HS-27A (cell line): ENCODE measurements at places on chromosomes 13 and 19.

GRCh38 chr13:29522044-29522685, 73.3 kb downstream of the SLC7A1 start:
- DNase-seq: peak; percentile 68

DNA sequence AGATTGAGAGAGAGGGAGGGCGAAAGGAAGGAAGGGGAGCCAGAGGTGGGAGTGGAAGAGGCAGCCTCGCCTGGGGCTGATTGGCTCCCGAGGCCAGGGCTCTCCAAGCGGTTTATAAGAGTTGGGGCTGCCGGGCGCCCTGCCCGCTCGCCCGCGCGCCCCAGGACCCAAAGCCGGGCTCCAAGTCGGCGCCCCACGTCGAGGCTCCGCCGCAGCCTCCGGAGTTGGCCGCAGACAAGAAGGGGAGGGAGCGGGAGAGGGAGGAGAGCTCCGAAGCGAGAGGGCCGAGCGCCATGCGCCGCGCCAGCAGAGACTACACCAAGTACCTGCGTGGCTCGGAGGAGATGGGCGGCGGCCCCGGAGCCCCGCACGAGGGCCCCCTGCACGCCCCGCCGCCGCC, at the start of gene TNFSF11:
TNFSF11 (plus strand) TSS at position 142 of the 400 bp plus-strand sequence; CDS start at position 294, 152 bp downstream.
- no peak for DNase-seq

- DNase-seq: no peak
Observed at GRCh38 chr13:106383791-106384190, 151.7 kb downstream of the EFNB2 start.

DNA sequence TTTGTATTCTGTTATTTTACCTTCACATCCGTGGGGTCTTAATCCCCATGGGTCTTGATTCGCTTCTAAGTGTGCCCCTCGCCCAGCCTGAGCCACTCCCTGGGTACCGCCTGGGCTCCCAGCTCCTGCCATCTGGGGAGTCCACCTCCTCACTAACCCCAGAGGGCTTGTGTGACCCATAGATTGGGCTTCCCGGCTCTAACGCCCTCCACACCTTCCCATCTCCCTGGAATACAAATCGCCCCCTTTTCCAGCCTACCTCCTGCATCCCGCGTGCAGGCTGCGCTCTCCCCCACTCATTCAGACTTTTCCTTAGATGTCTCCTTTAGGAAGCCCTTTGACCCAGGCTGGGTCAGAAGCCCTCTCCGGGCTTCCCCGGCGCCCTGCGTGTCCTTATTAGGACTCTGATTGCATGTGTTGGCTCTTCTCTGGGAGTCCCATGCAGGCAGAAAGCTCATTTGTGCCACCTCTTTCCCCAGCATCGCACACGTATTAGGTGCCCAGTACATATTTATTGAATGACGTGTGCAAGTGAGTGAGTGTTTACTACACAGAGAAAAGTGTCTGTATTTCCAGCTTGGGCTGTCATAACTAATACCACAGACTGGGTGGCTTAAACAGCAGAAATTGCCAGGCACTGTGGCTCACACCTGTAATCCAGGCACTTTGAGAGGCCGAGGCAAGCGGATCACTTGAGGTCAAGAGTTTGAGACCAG, 757 bp downstream of the CCDC124 start:
- DNase-seq: no peak

- peak; percentile 22 for DNase-seq
Observed at GRCh38 chr13:41645331-41645730, 188.0 kb downstream of the RGCC start.

DNA sequence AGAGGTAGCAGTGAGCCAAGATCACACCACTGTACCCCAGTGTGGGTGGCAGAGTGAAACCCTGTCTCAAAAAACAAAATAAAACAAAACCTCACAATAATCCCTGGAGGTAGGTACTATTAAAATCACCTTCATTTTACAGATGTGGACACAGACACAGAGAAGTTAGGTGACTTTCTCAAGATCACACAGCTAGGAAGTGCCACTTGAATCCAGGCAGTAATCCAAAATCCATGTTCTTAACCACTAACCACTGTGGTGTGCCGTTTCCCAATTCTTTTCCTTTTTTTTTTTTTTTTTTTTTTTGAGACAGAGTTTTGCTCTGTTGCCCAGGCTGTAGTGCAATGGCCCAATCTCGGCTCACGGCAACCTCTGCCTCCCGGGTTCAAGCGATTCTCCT, 9.0 kb downstream of the PPP1R14A start:
- DNase-seq: no peak

- no peak for DNase-seq
Observed at GRCh38 chr19:48239582-48240141, 16.1 kb downstream of the CARD8 start.

GRCh38 chr19:1040476-1041271, 767 bp downstream of the ABCA7 start:
- DNase-seq: no peak

DNA sequence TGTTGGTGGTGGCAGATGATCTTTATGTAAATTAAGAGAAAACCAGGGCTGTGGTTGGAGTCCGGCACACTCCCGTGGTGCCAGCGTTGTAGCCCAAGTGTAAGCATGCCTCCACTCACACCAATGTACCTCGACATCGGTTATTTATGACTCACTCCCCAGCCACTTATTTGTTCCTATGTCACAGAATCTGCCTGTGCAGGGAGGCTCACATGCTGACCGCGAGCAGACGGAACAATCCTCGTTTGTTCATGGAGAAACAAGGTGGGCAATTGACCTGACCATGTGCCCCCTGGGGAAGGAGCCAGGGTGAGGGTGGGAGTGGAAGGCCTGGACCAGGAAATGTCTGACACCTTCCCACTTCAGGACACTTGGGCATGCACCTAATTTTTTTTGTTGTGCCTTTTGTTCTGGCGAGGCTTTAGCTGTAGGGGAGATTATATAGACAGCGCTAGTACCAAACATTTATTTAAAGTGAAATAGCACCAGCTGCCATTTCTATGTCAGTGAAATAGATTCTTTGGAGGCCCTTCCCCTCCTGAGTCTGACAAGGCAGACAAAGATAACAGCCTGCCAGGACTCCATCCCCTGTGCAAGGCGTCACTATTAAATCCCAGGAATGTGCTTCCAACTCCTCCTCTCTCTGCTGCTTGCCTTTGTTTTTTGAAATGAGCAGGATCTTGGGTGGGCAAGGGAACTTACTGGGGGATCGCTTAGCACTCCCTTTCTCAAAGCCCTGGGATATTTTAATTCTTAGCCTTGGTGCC, 394.2 kb downstream of the FGF9 start:
- no peak for DNase-seq

DNA sequence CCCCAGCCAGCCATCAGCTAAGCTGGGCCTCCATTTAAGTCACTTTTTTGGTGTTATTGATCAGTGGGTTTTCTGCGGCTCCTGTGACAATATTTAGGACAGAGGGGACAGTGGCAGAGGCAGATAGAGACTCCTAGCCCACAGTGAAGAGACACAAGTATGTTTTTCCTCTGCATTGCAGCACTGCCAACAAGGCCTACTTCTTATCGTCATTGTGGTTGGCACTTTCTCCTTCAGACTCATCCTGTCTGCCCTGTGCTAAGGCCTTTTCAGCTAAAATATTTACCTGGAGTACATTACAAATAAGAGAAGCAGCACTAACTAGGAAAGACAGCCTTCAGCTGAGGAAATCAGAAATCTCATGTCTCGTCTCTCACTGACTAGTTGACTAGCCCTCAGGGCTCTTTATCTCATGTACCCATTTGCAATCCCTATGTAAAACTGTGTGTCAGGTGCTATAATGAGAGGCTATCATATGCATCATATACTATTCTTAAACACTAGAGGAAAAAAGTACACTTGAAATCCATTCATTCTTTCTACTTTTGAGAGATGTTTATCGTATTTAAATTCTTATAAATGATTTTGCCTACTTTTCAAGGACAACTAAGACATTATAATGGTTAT, 62.2 kb downstream of the ZAR1L start:
- DNase-seq: no peak

GRCh38 chr13:103246581-103247200, 180.5 kb upstream of the SLC10A2 start:
- no peak for DNase-seq

GRCh38 chr19:5292453-5292821, 48.2 kb downstream of the PTPRS start:
- DNase-seq: no peak

- no peak for DNase-seq
Observed at GRCh38 chr13:112905990-112906641, 62.9 kb upstream of the MCF2L start.

DNA sequence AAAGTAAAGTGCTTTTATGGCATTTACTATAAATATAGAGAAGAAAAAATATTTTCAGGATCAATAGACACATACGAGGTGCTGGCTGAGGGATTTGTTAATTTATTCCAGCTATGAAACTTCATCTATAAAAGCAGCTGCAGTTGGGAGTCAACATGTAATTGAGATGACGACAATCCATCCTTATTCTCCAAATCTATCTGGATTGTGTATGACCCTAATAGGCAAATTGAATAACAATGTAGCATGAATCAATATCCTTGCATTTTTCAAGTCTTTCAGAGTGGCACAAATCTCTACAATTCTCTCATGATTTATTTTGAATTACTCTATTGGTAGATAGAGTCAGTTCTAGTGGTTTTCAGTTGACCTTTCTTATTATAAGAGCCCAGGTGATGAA, 1296.5 kb upstream of the SPRY2 start:
- DNase-seq: no peak

DNA sequence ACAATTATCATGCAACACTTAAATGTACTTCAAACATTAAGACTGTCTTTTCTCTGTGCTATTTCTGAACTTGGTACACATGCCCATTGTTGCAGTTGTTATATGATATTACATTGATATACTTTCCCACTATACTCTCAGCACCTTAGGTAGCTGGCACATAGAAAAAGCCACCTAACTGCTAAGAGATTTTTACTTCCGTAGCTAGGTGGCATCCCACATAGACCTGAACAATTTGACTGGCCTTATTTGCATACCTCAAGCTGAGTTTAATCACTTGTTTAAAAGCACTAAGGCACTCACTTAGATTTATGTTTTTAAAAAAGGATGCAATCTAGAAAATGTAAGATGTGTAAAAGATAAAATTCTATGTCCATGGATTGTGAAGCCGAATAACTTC, 194.2 kb downstream of the POU4F1 start:
- no peak for DNase-seq

- no peak for DNase-seq
Observed at GRCh38 chr13:75738841-75739240, 102.7 kb downstream of the LMO7 start.

DNA sequence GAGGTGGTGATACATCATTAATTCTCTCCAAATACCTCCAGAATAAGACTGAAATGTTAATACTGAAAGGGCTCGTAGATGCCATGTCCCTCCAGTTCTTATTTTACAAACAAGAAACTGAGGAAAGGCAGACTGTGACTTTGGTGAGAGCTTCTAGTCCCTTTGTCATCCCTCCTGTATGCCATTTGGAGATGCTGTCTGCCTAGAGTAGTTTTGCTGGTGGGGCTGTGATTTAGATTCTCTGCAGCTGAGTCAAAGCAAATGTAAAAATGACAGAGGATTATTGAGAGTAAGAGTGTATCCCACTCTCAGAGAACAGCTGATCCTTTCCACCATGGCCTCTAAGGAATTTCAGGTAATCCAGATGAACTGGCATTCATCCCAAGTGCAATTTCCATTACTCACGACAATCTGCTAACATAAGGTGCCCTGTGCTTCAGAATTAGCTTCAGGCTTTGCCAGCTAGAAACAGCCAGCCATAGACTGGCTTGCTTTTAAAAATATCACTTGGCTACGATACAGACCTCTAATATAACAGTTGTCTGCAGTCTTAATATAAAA, 16.8 kb downstream of the PABPC3 start:
- no peak for DNase-seq

- DNase-seq: peak; percentile 43
Observed at GRCh38 chr19:48424694-48425219, 21.0 kb upstream of the GRWD1 start.

- no peak for DNase-seq
Observed at GRCh38 chr13:44470638-44471562, 97.3 kb downstream of the SERP2 start.

DNA sequence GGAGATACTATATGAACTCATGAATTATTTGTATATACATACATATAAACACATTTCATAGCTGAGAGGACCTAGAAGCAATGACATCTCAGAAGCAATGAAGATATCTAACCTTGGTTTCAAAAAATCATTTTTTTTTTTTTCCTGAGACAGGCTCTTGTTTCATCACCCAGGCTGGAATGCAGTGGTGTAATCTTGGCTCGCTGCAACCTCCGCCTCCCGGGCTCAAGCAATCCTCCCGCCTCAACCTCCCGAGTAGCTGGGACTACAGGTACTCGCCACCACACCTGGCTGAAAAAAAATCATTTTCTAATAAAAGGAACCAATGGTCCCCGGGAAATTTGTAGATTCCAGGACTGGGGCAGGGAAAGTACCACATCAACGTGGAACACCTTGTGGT, 4.0 kb downstream of the ZNF565 start:
- no peak for DNase-seq

GRCh38 chr19:48683349-48683748, 10.5 kb upstream of the NTN5 start:
- DNase-seq: no peak

DNA sequence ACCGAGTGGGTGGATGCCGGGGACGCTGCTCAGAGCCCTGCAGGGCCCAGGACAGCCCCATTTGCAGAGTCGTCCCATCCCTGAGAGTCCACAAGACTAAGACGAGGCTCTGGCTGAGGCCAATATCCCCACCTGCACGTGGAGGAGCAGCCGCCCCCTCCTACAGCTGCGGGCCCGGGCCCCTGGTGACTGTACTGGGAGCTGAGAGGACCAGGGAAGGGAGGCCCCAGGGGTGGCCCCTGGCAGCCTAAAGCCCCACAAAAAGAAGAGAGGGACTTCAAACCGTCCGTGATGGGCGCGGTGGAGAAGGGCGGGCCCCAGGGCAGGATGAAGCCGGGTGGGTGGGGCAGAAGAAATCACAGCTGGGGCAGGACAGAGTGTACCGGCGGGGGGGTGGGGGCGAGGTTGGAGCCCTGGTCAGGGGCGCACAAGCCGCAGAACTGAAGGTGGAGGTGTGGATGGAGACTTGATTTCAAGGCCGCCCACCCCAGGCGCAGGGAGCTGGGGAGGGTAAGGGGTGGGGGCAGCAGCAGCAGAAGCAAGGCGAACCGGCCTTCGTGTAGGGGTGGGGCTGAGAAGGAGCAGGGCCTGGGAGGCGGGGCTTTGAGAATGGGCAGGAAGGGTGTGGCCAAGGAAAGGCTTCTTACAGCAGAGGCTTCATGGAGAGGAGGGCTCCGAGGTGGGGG, 12.9 kb downstream of the CFD start:
- DNase-seq: no peak

GRCh38 chr13:39282400-39282972, 244.2 kb downstream of the NHLRC3 start:
- DNase-seq: no peak

DNA sequence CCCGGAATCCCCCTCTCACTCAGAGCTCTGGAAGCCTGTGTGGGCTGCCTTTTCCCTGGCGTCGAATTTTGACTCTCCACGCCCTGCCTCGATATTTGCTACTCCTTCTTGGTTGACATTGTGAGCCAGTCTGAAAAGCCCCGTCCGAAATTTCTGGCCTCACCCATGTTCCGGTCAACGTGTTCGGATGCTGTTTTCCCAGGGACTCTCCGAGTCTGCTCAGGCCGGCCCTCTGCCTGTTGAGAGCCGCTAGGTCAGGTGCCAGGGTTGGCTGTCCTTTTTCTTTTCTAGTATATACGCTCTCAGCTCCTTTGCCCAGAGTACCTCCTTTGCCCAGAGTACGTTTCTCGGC, 6.8 kb upstream of the DGKH start:
- DNase-seq: peak; percentile 42
